ENCODE measurements at places on chromosomes 12 and 14. TPM values are rescaled to one million over a fixed set of nuclear protein-coding genes. Genes with fewer than 3 reads are reported as not detected.

CSRP2 gene
- 103 TPM for polyA plus RNA-seq

KCNK13 gene
- 0.46 TPM for polyA plus RNA-seq

KRT71 gene
- polyA plus RNA-seq, result not detected

EPYC gene
- polyA plus RNA-seq, result not detected

SLC5A8 gene
- polyA plus RNA-seq, result 0.21 TPM

TSPAN8 gene
- polyA plus RNA-seq, result not detected

PABPN1 gene
- 331 TPM for polyA plus RNA-seq

- H3K27me3 ChIP-seq, result no peaks in the 10 kb centered on the region
- no peaks in the 10 kb centered on the region for H3K36me3 ChIP-seq
- H3K27ac ChIP-seq, result no peak overlapping the region
- DNase-seq, result no peak
- H3K4me1 ChIP-seq, result no peaks in the 10 kb centered on the region
These were observed 32.7 kb upstream of the RNU6-7 start for GRCh38 chr14:32169191-32169590.

GRCh38 chr14:103103461-103104388 lies 9.2 kb downstream of the EXOC3L4 start:
- peaks cover 37% of the 10 kb centered on the region for H3K4me1 ChIP-seq
- peak; percentile 76 for DNase-seq
- no peaks in the 10 kb centered on the region for H3K36me3 ChIP-seq
- H3K27me3 ChIP-seq, result peaks cover 26% of the 10 kb centered on the region

- H3K4me3 ChIP-seq, result no peak overlapping the region
- H3K4me1 ChIP-seq, result no peaks in the 10 kb centered on the region
- no peak for DNase-seq
These were observed 216.2 kb upstream of the CAND1 start for GRCh38 chr12:67052981-67053380.

GRCh38 chr12:7806863-7807487 lies 17.8 kb downstream of the NANOG start:
- no peak overlapping the region for H3K4me3 ChIP-seq

DNA sequence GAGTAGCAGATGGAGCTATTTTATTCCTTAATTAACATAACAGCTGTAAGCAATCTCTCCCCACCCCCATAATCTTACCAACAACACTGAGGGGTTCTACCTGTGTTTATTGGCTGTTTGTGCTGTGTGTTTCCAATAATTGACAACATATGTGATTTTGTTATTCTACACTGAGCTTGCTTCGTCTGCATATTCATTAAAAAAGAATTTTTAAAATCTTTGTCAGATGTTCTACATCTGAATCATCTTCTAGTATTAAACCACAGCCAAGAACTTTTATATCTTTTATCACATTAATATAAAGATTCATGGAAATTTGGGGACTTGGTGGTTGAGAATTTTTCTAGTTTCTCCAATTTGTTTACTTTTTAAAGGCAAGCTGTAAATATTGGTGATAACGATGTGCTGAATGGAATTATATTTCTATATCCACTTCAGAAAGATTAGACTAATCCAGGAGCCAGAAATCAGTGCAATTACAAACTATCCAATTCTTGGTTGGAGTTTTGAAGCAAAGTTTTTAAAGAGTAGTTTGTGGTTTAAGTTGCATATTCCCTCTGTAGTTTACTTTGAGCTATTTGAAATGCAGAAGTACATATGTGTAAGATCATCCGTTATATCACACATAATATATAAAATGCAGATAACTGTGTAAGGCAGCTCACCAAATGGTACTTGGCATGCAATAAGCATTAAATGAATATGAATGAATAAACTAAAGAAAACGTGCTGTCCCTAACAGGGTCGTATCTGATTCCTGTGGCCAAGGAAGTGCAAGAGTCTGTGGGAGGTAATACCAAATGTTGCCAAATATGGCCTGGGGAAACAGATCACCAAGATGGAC lies 206.9 kb downstream of the PELI2 start:
- H3K27ac ChIP-seq, result no peak overlapping the region
- DNase-seq, result no peak
- no peaks in the 10 kb centered on the region for H3K4me1 ChIP-seq

DNA sequence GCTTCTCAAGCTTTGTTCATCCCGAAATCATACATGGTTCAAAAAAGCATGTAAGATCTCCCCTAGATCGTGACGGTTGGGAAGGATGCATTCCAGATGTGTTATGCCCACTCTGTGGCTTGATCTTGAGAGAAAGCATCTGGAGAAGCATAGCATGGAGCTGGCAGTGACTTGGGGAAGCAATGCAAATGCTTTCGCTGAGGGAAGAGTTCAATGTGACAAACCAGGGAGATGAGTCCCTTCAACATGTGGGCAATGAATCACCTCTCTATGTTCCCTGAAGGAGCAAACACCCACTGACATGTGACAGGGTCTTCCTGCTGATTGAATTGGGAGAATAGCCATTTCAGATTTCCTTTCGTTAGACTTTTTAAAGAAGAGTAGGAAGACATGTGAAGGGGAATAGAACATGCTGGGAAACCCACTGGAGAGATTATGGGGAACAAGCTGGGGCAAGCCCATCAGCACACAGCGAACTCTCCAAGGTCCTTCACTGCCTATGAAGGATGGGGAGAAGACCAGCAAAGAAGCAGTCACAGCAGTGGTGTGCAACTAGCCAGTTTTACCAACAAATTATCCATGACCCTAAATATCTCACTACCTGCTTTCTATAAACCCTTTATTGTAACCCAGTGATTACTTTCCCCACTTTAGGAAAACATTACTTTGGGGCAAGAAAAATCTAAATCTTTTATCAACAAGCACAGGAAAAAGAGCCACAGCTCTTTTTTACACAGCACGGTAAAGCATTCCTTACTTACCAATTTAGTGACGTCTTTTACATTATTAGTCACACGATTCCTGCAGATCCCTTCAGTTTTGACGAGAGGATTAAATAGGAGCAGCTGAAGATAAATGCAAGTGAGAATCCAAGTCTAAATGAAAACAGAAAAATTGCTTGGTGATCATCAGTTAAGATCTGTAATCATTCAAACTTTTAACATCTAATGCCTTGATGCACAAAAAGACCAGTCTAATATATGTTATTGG lies 35.0 kb downstream of the KITLG start:
- H3K4me3 ChIP-seq, result no peak overlapping the region
- no peaks in the 10 kb centered on the region for H3K4me1 ChIP-seq
- no peak for DNase-seq
- no peaks in the 10 kb centered on the region for H3K27me3 ChIP-seq
- H3K36me3 ChIP-seq, result no peaks in the 10 kb centered on the region

DNA sequence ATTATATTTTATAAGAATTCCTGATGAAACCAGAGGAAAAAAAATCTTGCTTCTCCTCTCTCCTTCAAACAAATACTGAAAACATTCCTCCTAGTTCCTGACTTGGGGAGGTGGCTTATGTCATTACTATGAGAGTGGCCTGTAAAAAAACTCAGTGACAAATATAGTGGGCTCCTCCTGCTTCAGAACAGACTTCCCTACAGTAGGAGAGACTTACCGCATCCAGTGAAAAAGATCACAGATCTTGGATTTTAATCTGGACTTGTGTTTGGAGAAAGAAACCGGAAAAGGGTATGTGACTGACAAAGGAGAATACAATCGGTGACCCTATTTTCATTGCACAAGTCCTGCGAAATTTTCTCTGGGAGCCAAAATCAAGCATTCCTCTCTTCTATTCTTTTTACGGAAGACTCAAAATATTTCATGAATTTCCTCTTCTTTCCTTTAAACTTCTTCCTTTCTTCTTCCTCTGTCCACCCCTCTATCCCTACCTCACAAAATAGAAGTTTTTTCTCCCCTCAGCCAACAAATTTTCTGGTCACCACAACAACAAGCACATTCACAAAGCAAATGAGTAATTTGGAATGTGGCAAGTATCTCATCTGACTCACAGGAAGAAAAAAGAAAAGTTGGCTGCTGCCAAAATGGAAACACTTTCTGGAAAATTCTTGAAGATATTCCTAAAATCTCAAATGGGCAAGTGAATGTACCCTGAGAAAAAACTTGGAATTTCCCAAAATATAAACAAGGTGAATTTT lies 185.1 kb upstream of the CDKN3 start:
- no peak overlapping the region for H3K27ac ChIP-seq
- no peaks in the 10 kb centered on the region for H3K4me1 ChIP-seq
- DNase-seq, result no peak
- no peaks in the 10 kb centered on the region for H3K36me3 ChIP-seq

GRCh38 chr14:84492685-84493084 lies 1037.3 kb upstream of the FLRT2 start:
- DNase-seq, result no peak
- H3K27me3 ChIP-seq, result no peaks in the 10 kb centered on the region
- no peaks in the 10 kb centered on the region for H3K36me3 ChIP-seq
